ENCODE measurements at places on chromosomes 16 and 17.

GRCh38 chr17:81448950-81449349 is 53.7 kb downstream of the BAHCC1 start:
- DNase-seq = no peak

DNA sequence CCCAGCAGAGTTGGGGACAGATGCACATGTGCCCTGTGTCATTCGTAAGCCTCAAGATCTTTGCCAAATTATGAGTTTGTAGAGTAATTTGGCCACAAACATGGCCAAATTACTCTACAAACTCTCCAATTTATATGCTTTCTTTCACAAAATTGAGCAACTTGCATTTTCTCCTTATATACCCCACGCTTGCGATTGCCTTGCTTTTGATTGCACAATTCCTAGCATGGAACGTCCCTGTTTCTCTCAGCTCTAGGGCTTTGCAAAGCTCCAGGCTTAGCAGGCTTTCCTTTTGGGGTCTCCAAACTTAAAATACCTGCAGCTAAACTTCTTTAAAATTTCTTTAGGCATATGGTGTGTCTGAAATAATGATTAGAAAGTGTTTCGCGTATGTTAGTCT is 28.5 kb upstream of the MAF start:
- no peak for DNase-seq

GRCh38 chr17:57091186-57091618 is 6.2 kb downstream of the AKAP1 start:
- DNase-seq = no peak

GRCh38 chr16:31471875-31472708 is at the start of gene TGFB1I1:
TGFB1I1 (plus strand) TSS chr16:31472152; CDS start chr16:31472189, 37 bp downstream.
- DNase-seq = no peak

DNA sequence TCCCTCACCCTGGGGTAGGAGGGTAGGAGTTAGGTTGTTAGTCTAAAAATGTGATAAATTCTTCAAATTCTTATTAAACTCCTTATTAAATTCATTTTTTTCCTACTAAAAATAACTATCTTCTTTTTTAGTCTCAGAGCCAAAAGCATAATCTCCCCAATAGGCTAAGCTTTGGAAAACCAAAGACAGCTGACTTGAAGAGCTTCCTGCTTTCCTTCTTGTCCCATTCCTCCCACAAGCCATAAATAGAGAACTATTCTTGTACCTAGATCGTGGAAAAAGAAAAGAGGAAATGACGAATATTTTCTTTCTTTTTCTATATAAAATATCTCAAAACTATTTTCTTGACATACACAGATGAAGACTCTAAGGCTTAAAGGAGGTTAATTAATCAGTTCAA is 486.9 kb downstream of the CDH8 start:
- DNase-seq = no peak

DNA sequence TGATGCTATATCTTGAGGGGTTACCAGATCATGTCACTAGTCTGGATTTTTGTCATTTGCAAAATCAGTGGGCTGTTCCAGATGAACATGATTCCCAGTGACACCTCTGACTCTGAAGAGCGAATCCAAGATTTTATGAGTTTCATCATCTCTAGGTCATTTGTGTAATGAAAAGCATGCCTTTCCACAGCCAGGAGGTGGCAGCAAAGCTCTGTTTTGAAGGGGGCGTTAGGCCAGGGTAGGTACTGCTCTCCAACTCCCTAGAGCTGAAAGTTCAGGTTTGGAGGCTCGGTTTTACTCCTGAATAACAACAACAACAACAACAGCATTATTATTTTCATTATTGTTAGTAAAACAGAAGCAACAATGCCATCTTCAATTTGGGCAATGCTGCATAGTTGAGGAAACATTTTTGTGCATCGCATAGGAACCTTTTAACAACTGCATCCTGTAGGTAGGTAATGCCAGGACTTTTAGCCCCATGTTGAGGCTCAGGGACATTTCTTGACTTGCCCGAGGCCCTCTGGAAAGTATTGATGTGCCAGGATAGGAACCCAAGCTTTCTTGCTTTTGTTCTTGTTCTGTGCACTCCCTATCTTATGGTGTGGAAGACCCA is 77.0 kb downstream of the MYH13 start:
- no peak for DNase-seq

DNA sequence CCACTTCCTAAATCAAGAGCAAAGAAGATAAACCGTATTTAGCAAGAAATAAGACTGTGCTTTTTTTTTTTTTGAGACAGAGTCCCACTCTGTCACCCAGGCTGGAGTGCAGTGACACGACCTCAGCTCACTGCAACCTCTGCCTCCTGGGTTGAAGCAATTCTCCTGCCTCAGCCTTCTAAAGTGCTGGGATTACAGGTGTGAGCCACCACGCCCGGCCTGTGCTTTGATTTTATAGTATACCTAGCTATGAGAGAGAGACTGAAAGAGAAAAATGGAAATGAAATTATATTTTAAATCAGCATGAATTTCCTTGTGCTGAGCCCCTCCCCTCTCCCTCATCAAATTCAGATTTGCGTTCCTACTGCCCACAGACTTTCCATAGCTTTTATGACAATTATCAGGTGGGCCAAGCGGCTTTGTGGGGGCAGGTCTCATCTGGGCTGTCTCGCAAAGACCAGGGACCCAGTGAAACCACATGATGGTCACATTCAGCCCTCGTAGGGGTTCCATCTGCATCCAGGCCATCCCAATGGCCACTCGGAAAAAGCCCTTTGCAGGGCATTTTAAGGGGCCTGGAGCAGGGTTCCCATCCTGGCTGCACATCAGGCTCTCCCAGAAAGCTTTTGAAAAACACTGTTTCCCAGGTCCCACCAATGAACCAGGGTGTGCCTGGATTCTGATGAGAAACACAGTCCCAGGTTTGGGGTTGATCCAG is 8.5 kb downstream of the CACNG1 start:
- DNase-seq = no peak

DNA sequence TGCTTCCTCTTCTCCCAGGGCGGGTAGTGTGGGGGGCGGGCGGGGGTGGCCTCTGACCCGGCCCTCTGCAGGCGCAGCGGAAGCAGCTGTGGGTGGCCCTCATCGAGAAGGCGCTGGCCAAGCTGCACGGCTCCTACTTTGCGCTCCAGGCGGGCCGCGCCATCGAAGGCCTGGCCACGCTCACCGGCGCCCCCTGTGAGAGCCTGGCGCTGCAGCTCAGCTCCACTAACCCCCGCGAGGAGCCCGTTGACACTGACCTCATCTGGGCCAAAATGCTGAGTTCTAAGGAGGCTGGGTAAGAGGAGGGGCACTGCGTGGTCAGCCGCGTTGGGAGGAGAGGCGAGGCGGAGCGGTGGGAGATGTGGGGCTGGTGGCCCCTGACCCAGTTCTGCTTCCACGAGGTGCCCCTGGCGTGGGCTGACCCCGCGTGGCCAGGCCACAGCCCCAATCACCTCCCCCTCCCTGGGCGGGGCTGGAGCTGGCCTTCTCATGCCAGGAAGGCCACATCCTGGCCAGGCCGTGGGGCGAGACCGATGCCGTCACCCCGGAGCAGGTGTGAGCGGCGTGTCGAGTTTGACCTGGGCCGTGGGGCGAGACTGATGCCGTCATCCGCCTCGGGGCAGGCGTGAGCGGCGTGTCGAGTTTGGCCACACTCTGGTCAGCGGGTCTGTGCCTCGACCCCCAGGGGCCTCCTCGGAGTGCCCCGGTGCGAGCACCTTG is 10.5 kb upstream of the PRR35 start:
- DNase-seq = no peak

DNA sequence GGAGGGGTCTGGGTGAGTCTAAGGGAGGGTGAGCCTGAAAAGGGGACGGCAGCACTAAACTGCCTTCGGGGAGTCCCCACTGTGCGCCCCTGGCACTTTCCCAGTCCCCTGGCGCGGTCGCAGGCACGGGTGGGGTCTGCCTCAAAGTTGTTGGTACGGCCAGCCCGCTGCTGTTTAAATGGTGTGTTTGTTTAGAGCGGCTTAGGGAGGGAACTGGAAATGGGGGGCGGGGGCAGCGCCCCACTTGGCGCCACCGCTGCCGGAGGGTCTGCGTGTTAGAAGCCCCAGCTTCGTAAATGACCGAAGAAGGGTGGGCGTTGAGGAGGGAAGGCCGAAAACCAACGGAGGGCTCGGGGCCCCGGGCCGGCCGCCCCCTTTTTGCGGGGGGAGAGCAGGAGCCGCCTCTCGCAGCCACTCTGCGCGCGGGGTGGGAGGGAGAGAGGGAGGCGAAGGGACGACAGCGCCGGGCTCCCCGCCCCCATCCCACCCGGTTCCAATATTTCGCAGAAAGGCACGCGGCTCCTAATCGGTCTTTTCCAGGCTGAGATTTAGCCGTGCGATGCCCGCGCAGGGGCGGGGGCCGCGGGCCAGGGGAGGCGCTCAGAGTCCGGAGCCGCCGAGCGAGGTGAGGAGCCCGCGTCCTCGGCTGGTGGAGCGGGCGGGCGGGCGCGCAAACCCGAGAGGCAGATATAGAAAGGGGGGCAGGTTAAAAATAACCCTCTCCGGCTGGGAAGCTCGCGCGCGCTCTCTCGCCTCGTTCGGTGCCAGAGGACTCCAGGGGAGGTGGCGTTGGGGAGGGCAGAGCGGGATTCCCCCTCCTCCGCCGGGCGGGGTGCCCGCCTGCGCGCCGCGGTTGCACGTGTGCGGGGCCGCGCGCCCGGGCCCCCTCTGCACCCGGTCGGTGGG is 54.9 kb downstream of the SREBF1 start:
- no peak for DNase-seq

GRCh38 chr17:57541472-57542394 is 203.4 kb downstream of the CCDC182 start:
- no peak for DNase-seq

- DNase-seq = no peak
Observed at GRCh38 chr17:44546671-44547606, 10.3 kb upstream of the FZD2 start.

DNA sequence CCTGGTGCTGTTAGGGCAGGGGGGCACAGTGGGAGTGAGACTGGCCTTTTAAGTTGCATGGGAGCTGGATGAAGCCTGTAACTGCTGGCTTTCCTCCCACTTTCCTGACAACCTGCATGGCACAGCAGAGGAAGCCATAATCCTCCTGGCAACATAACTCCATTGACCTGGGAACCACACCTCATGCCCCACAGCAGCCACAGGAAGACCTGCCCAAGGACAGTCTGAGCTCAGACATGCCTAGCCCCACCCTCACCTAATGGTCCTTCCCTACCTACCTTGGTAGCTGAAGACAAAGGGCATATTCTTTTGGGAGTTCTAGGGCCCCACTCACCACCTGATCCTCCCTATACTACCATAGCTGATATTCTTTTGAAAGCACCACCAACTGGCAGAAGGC is 482.2 kb upstream of the TOM1L1 start:
- DNase-seq = no peak

DNA sequence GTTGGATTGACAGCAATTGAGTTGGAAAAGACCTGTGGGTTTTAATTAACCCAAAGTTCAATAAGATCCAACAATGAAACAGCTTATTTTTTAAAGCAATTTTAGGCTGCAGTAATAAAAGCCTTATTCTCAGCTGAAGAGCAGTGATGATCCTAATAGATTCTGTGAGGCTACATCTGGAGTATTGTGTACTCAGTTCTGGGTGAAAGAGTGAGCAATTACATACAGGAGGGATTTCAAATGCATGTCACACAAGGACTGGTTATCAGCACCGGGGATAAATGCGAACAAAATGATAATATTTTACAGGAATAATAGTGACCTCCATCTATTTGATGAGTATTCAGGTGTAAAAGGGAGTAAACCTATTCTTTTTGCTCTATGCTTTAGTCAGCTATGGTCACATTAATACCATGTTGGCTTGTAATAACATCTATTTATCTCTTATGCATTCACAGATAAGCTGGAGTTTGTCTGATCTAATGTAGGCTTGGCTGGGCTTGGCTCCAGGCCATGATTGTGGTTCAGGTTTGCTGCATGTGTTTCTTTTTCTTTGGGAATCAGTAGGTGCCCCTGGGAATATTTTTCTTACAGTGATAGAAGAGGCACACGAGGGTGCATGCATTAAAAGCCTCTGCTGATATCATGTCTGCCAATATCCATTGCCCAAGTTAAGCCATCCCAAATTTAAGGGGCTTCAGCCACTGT is 22.2 kb upstream of the TOX3 start:
- DNase-seq = no peak

- DNase-seq = no peak
Observed at GRCh38 chr16:67278773-67279295, 498 bp upstream of the PLEKHG4 start.

DNA sequence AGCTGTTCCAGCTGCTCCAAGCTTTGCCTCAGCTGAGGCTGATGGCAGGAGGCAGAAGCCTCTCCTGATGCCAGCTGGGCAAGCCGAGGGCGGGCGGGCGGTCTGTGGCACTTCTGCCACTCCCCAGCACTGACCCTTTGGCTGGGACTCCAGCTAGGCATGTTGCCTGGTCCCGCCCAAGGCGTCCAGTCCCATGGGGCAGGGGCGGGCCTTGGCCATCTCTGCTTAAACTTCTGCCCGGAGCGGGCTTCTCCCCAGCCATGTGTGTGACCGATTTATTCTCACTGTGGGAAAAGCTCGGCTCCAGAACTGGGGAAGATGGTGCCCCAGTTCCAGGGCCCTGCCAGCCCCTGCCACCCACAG is 349.1 kb downstream of the SEC14L1 start:
- no peak for DNase-seq

DNA sequence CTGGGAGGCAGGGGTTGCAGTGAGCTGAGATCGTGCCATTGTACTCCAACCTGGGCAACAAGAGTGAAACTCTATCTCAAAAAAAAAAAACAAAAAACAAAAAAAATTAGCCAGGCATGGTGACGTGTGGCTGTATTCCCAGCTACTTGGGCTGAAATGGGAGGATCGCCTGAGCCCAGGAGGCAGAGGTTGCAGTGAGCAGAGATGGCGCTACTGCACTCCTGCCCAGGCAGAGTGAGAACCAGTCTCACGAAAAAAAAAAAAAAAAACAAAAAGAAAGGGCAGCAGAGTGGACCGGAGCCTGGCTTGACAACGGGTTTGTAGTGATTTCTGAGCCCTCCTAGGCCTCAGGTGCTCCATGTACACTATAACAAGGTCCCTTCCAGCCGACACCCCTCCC is 33.1 kb downstream of the PEMT start:
- DNase-seq = no peak

GRCh38 chr16:52528393-52529065 is 18.4 kb downstream of the TOX3 start:
- DNase-seq = no peak

DNA sequence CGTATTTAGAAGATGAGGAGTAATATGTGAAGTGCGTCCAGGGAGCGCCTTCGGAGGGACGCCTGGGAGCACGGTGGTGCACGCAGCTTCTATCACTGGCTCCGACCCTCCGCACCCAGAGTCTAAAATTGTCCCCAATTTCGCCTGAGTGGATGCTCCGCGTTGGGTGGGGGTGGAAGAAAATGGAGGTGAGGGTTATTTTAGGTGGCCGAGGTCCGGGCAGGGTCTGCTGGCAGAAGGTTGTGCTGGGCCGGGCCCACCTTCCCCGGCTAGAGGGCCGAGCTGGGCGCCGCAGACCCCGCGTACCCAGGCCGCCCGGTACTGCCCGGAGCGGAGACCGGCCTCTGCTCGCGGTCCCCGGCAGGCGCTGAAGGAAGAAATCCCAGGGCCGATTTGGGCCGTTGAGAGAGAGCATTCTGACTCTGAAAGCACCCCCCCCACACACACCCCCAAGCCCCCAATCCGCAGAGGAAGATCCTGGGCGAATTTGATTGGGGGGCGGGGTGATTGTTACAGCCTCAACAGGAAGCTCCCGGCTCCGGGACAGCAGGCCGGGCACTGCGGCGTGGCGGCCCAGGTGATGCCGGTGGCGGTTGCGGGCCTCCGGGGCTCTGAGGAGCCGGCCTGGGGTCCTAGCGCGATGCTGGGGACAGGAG is 3.0 kb downstream of the BAHCC1 start:
- DNase-seq = no peak
